ENCODE measurements at places on chromosomes 7 and 10. TPM values are rescaled to one million over a fixed set of nuclear protein-coding genes. Genes with fewer than 3 reads are reported as not detected.

DNA sequence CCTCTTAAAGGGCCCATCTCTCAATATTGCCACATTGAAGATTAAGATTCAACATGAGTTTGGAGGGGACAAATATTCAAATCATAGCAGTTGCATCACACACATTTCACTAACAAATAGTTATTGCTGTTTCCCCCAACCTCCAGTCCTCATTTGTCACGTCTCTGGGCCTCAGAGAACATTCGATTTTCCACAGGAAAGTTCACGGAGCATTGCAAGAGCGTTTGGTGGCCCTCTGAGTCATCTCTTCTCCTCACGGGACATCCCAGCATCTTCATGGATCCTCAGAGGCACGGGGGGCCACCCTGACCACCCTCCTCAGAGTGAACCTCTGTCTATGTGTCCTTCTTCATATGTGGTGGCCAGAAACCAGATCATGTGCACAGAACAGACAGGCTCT, 50.3 kb upstream of the CHST15 start:
- no peak for DNase-seq

DNA sequence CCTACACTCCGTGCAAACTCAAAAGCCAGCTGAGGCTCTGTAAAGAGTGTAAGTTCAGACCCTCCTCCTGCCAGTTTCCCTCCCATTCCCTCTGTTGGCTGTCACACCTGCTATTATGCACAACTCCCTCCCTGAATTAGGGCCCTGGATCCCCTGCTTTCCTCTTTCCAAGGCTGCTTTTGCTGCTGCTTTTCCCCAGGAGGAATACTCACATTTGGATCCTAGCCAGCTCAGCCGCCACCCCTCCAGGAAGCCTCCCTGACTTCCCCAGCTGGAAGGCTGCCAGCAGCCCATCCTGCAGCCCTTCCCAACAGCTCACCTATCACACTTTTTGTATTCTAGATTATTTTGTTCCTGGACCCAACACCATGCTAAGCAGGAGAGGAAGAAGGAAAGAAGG, 40.9 kb upstream of the WDR11 start:
- DNase-seq, result no peak

- no peak for DNase-seq
These were observed 88.9 kb downstream of the ARMH3 start for GRCh38 chr10:101967119-101967518.

- DNase-seq, result no peak
These were observed 1112.9 kb upstream of the AUTS2 start for GRCh38 chr7:68485253-68485917.

DNA sequence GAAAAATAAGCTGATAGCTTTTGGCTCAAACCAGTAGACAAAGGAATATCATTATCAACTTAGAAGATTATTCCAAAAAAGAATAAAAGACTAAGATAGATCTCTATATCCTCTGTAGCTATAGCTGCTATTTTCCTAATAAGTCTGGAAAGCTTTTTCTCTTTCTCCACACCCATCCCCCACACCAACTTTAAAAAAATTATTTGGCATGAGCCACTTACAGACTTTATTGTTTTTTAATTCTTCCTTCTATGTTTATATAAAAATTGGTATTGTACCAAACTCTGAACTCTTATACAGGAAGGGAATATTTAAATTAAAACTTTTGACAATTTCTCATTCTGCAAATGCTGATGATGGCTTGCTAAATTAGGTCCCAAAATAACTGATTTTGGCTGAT, 142.7 kb downstream of the RNF133 start:
- no peak for DNase-seq

- no peak for DNase-seq
These were observed 48.5 kb upstream of the OSBPL3 start for GRCh38 chr7:25028370-25029021.

DNA sequence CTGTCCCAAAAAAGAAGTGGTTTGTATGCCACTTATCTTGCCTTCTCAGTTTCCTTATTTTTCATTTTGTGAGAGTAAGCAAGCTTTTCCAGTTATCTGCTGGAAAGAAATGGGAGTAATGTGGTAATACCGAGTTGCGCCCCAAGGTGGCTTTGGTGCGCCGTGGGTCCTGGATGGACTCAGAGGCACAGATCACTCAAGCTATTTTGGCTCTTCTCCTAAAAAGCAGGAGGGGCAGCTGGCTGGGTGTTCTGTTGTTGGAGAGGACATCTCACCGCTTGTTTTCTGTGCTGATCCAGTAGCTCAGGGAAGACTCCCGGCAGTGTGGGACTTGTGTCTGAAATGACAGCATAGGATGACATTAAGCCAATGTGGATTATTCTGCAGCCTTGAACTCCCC, 16.4 kb downstream of the PRKRIP1 start:
- no peak for DNase-seq

Gene CYP26C1
- 0.85 TPM for total RNA-seq

Gene RHOBTB1
- total RNA-seq, result 13.7 TPM

Measured in sciatic nerve (tissue), 2 donors.